ENCODE measurements at places on chromosomes 11 and 22. TPM values are rescaled to one million over a fixed set of nuclear protein-coding genes. Genes with fewer than 3 reads are reported as not detected.

- H3K27ac ChIP-seq: no peak overlapping the region
- H3K4me3 ChIP-seq: no peak overlapping the region
- H3K27me3 ChIP-seq: peaks cover 68% of the 10 kb centered on the region
Measured at GRCh38 chr11:130449996-130450769, 1.7 kb downstream of the ADAMTS15 start.

GRCh38 chr11:84890676-84891075 lies 736.5 kb downstream of the DLG2 start:
- peaks cover 2% of the 10 kb centered on the region for H3K36me3 ChIP-seq
- H3K27ac ChIP-seq: no peak overlapping the region
- no peaks in the 10 kb centered on the region for H3K27me3 ChIP-seq
- no peak overlapping the region for H3K4me3 ChIP-seq

OR5W2 gene
- total RNA-seq: not detected

TPBGL gene
- 0.42 TPM for total RNA-seq

NCF4 gene
- 37.1 TPM for total RNA-seq

KRTAP5-1 gene
- total RNA-seq: not detected

- H3K4me1 ChIP-seq: peaks cover 10% of the 10 kb centered on the region
- no peaks in the 10 kb centered on the region for H3K36me3 ChIP-seq
- H3K27ac ChIP-seq: no peak overlapping the region
- no peaks in the 10 kb centered on the region for H3K27me3 ChIP-seq
- no peak for DNase-seq
- no peak overlapping the region for H3K4me3 ChIP-seq
Measured at GRCh38 chr11:72767203-72768062, 15.2 kb upstream of the ARAP1 start.

- no peaks in the 10 kb centered on the region for H3K27me3 ChIP-seq
- H3K27ac ChIP-seq: no peak overlapping the region
- H3K36me3 ChIP-seq: peaks cover 2% of the 10 kb centered on the region
- DNase-seq: no peak
Measured at GRCh38 chr11:6413791-6414201, 5.1 kb downstream of the APBB1 start.

CABP7 gene
- total RNA-seq: 0.39 TPM

GRCh38 chr22:38114484-38115398 lies 4.3 kb upstream of the BAIAP2L2 start:
- peaks cover 8% of the 10 kb centered on the region for H3K4me1 ChIP-seq
- H3K4me3 ChIP-seq: no peak overlapping the region
- peaks cover 4% of the 10 kb centered on the region for H3K36me3 ChIP-seq
- H3K27me3 ChIP-seq: no peaks in the 10 kb centered on the region

- H3K4me3 ChIP-seq: no peak overlapping the region
- H3K36me3 ChIP-seq: no peaks in the 10 kb centered on the region
- H3K27ac ChIP-seq: no peak overlapping the region
- H3K27me3 ChIP-seq: peaks cover 21% of the 10 kb centered on the region
Measured at GRCh38 chr11:93059117-93059957, 89.9 kb downstream of the MTNR1B start.

- H3K4me1 ChIP-seq: peaks cover 9% of the 10 kb centered on the region
- H3K27ac ChIP-seq: no peak overlapping the region
- H3K4me3 ChIP-seq: no peak overlapping the region
- no peaks in the 10 kb centered on the region for H3K27me3 ChIP-seq
- peaks cover 7% of the 10 kb centered on the region for H3K36me3 ChIP-seq
Measured at GRCh38 chr11:2395211-2395730, 5.3 kb upstream of the TSSC4 start.

ACTN3 gene
- total RNA-seq: not detected

GRCh38 chr11:32153747-32154146 lies 62.9 kb downstream of the RCN1 start:
- DNase-seq: no peak
- peaks cover 63% of the 10 kb centered on the region for H3K27me3 ChIP-seq
- H3K36me3 ChIP-seq: peaks cover 6% of the 10 kb centered on the region

CARD10 gene
- total RNA-seq: 0.31 TPM

GRCh38 chr11:95917193-95918036 lies 6.5 kb downstream of the MTMR2 start:
- no peak overlapping the region for H3K4me3 ChIP-seq
- H3K4me1 ChIP-seq: peaks cover 14% of the 10 kb centered on the region
- no peak overlapping the region for H3K27ac ChIP-seq

- peak overlapping the region; percentile 98 for H3K27ac ChIP-seq
- peak overlapping the region; percentile 90 for H3K4me3 ChIP-seq
- H3K27me3 ChIP-seq: no peaks in the 10 kb centered on the region
- DNase-seq: no peak
- H3K4me1 ChIP-seq: peaks cover 86% of the 10 kb centered on the region
Measured at GRCh38 chr22:36332623-36333332, 55.0 kb downstream of the MYH9 start.

GRCh38 chr11:121634889-121635288 lies 182.1 kb upstream of the SORL1-AS1 start:
- no peaks in the 10 kb centered on the region for H3K36me3 ChIP-seq
- no peaks in the 10 kb centered on the region for H3K27me3 ChIP-seq
- no peak overlapping the region for H3K27ac ChIP-seq
- peaks cover 2% of the 10 kb centered on the region for H3K4me1 ChIP-seq
- no peak for DNase-seq
- H3K4me3 ChIP-seq: peak overlapping the region; percentile 47

SCUBE2 gene
- total RNA-seq: not detected

SLC15A3 gene
- total RNA-seq: 11.2 TPM

DNA sequence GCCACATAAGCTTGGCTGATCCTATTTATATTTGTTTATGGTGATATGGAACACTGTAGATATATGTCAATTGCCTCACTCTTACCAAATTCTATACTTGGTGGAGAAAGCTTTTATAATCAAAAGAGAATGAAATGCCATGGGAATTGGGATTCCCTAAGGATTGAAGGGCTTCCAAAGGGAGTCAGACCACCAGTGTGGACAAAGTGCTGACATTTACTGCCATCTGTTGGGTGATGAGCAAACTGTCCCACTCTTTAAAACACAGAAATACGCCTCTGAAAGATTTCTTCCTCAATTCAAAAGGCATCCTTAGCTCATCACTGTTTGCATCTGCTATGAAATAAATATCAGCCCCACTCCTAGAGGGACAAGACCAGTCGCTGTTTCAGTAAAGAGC lies 7.1 kb downstream of the SLC1A2 start:
- no peak overlapping the region for H3K27ac ChIP-seq
- DNase-seq: no peak
- H3K4me3 ChIP-seq: no peak overlapping the region
- peaks cover 3% of the 10 kb centered on the region for H3K36me3 ChIP-seq

GGTLC2 gene
- total RNA-seq: not detected

DNA sequence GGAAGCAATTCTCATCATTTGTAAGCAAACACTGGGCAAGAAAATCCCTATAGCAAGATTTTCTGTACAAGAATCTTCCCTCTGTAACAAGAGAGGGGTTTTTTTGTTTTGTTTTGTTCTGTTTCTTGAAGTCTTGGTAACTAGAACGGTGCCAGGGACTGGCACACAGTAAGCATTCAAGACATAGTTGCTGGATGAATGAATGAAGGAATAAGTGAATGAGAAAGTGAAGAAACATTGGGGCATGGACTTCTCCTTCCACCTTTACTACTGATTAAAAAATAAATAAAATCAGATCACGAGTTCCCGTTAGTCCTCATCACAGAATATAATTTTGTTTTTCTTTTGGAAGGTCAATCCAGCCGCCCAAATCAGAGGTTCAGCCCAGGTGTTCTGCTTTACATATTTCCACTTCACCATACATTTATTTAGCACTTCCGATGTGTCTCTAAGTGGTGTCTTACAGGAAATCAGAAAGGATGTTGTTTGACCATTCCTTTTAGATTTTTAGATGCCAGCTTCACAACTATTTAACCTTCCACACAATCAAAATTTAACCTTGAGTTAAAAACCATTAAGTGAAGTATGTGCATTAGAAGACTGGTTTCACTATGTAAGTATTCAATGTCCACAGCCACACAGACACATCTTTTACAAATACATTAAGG lies 281.2 kb downstream of the CADM1 start:
- peak overlapping the region; percentile 2 for H3K27ac ChIP-seq
- H3K27me3 ChIP-seq: peaks cover 7% of the 10 kb centered on the region
- peaks cover 6% of the 10 kb centered on the region for H3K4me1 ChIP-seq
- no peak overlapping the region for H3K4me3 ChIP-seq

GRCh38 chr22:35637254-35637653 lies 11.0 kb upstream of the APOL6 start:
- peaks cover 15% of the 10 kb centered on the region for H3K4me1 ChIP-seq
- H3K27me3 ChIP-seq: peaks cover 10% of the 10 kb centered on the region
- H3K4me3 ChIP-seq: no peak overlapping the region
- peaks cover 2% of the 10 kb centered on the region for H3K36me3 ChIP-seq
- no peak for DNase-seq

- H3K36me3 ChIP-seq: peaks cover 9% of the 10 kb centered on the region
- H3K27ac ChIP-seq: no peak overlapping the region
- H3K4me3 ChIP-seq: no peak overlapping the region
Measured at GRCh38 chr22:19793161-19793560, 32.6 kb downstream of the TBX1 start.

- no peak overlapping the region for H3K4me3 ChIP-seq
- peaks cover 40% of the 10 kb centered on the region for H3K4me1 ChIP-seq
- no peak overlapping the region for H3K27ac ChIP-seq
- peaks cover 7% of the 10 kb centered on the region for H3K27me3 ChIP-seq
- DNase-seq: no peak
Measured at GRCh38 chr11:128530118-128531074, 57.0 kb downstream of the ETS1 start.

GRCh38 chr11:121048464-121049233 lies 24.7 kb downstream of the TBCEL start:
- H3K36me3 ChIP-seq: peaks cover 13% of the 10 kb centered on the region
- no peak for DNase-seq
- H3K27ac ChIP-seq: no peak overlapping the region
- no peak overlapping the region for H3K4me3 ChIP-seq

GRCh38 chr22:20573833-20574615 lies 66.6 kb downstream of the MED15 start:
- H3K27ac ChIP-seq: peak overlapping the region; percentile 68
- no peaks in the 10 kb centered on the region for H3K36me3 ChIP-seq
- H3K4me1 ChIP-seq: peaks cover 31% of the 10 kb centered on the region
- H3K4me3 ChIP-seq: peak overlapping the region; percentile 43

GRCh38 chr11:65576867-65577755 lies 1.3 kb downstream of the EHBP1L1 start:
- peaks cover 46% of the 10 kb centered on the region for H3K4me1 ChIP-seq
- H3K27me3 ChIP-seq: no peaks in the 10 kb centered on the region
- no peak for DNase-seq
- peak overlapping the region; percentile 94 for H3K4me3 ChIP-seq
- peak overlapping the region; percentile 94 for H3K27ac ChIP-seq

RFPL3 gene
- total RNA-seq: not detected

DNA sequence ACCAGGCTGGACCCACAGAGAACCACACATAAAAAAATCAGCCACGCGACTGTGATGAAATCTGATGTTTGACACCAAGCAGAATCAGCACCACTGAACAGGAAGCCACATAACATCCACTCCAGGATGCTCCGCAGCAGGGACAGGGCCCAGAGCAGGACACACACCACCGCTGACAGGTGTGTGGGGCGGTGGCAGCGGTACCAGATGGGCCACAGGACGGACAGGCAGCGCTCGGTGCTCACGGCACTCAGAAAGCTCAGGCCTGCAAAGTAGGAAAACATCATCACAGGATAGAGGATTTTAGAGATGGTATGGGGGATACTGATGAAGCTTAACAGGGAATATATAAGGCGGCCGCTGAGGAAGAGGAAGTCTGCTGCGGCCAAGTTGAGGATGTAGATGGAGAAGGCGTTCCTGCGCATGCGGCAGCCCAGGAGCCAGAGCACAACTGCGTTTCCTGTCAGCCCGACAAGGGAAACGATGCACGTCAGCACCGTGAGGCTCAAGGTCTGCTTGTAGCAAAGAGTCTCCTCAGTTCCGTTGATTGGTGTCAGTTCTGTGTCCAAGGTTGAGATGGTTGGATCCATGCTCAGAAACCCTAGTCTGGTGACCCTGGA lies 4.9 kb downstream of the MRGPRX1 start:
- peaks cover 23% of the 10 kb centered on the region for H3K27me3 ChIP-seq
- no peaks in the 10 kb centered on the region for H3K4me1 ChIP-seq
- peaks cover 2% of the 10 kb centered on the region for H3K36me3 ChIP-seq
- DNase-seq: no peak
- H3K4me3 ChIP-seq: no peak overlapping the region

- H3K27ac ChIP-seq: no peak overlapping the region
- DNase-seq: no peak
- H3K4me1 ChIP-seq: peaks cover 16% of the 10 kb centered on the region
- peaks cover 2% of the 10 kb centered on the region for H3K36me3 ChIP-seq
Measured at GRCh38 chr11:47572715-47573255, 6.0 kb downstream of the KBTBD4 start.

- H3K27me3 ChIP-seq: no peaks in the 10 kb centered on the region
- peak overlapping the region; percentile 89 for H3K4me3 ChIP-seq
- H3K4me1 ChIP-seq: peaks cover 60% of the 10 kb centered on the region
- peak overlapping the region; percentile 97 for H3K27ac ChIP-seq
Measured at GRCh38 chr11:67277231-67277961, 11.1 kb downstream of the GRK2 start.

GRCh38 chr11:27874998-27875830 lies 175.0 kb upstream of the BDNF start:
- no peaks in the 10 kb centered on the region for H3K4me1 ChIP-seq
- H3K4me3 ChIP-seq: no peak overlapping the region
- no peak overlapping the region for H3K27ac ChIP-seq
- no peak for DNase-seq

SHANK3 gene
- not detected for total RNA-seq

DNA sequence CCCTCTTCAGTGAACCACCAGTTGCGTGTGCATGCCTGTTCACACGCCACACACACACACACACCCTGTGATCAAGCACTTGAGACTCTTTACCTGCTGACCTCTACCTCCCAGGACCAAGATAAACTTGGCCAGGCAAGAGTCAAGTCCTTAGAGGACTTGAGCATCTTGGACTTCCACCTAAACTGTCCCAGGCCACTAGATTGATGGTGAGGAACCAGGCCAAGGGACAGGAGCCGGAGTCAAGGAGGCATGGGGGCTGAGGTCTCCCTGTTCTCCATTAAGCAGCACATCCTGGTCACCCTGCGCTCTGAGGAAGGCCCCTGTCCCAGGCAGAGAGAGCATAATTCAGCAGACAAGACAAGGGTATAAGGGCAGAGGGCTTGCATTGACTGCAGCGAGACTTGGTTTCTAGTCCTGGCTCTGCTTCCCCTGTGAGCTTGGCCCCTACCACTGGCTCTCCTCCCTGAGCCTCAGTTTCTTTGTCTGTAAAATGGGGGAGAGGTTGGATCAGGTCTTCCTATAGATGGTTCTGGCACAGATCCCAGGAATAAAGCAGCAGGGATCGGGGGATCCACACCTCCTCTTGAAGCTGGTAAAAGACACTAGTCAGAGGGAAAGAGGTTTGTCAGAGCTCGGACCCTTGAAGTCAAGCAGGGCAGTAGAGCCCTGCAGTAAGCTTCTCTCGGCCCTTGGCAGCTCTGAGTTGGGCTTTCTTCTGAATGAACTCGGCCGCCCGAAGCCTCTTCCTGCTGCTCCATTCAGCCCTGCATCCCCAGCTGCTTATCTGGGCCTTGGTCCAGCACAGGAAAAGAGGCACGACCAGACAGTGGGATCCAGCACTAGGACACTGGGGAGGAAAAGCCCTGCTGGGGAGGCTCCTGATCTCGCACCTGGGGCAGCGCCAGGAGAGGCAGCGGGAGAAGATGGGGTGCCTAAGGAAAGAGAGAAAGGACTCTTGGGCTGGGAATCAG lies 2.0 kb downstream of the CREB3L1 start:
- H3K36me3 ChIP-seq: peaks cover 3% of the 10 kb centered on the region
- H3K27me3 ChIP-seq: peaks cover 55% of the 10 kb centered on the region
- no peak overlapping the region for H3K27ac ChIP-seq
- DNase-seq: no peak

GRCh38 chr11:78030429-78031325 lies 7.6 kb upstream of the KCTD14 start:
- H3K27ac ChIP-seq: no peak overlapping the region
- no peak overlapping the region for H3K4me3 ChIP-seq
- H3K36me3 ChIP-seq: peaks cover 2% of the 10 kb centered on the region
- DNase-seq: no peak
- peaks cover 16% of the 10 kb centered on the region for H3K27me3 ChIP-seq

Measured in T-helper 17 cell (primary cell).